ENCODE measurements at places on chromosomes 1 and 21.

- DNase-seq, result no peak
These were observed 610.3 kb upstream of the TMPRSS15 start for GRCh38 chr21:19013916-19014315.

- no peak for DNase-seq
These were observed 3.8 kb downstream of the CELSR2 start for GRCh38 chr1:109252893-109253802.

- DNase-seq, result no peak
These were observed 86.8 kb downstream of the NPHP4 start for GRCh38 chr1:5905436-5905835.

- DNase-seq, result no peak
These were observed 6.7 kb upstream of the WASF2 start for GRCh38 chr1:27496604-27497155.

GRCh38 chr1:16155537-16156410 lies at the start of gene EPHA2:
TSS of gene EPHA2 (minus strand) at chr1:16156069. CDS start at chr1:16155932, 137 bp downstream.
- no peak for DNase-seq

DNA sequence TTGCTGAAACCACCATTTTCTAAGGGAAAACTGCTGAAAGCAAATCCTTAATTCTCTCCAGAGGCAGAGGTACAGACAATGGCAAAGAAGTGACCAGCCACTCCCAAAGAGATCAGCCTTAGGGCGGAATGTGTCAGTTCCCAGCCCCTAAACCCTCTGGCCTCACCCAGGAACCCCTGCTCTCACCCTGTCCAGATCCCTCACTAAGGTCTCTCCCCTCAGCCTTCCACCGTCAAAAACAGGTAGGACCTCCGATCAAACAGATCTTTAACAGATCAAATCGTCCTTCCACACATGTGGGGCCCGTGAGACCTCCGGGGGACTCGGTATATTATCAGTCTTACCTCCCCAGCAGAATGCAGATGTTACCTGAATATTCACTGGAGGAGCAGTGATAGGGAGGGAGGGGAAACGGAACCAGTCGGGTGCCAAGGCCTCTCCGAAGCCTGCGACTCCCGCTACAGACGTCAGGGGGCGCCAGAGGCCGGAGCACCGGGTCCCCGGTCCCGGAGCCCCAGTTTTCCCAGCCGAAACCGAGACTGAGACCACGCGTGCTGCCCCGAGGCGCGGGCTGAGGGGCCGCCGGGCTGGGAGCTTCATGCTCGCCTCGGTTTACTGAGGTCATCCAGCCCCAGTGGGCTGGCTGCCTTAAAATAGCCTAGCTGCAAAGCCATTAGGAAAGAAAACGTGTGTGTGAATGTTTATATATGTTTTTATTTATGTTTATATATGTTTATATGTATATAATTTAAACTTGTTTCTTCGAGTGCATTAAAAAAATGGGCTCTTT lies 23.6 kb downstream of the GPA33 start:
- peak; percentile 78 for DNase-seq

- no peak for DNase-seq
These were observed 38.6 kb upstream of the WLS start for GRCh38 chr1:68270951-68271350.

DNA sequence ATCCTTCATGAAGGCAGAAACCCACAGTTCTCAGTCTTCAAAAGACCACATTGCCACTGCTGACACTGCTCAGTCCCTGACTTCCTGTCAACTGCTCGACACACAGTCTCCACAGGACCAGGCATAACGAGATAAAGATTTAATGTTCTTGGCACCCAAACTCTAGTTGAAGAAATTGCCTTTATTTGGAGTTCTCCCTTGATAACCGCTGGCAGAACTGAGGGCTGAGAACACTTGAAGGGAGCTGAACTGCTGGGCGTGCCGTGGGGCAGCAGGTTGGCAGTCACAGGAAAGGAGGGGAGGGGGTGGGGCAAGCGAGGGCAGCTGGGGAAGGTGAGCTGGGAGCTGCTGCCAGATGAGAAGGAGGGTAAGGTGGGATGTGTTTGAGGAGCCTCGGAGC lies 15.9 kb downstream of the HENMT1 start:
- DNase-seq, result peak; percentile 55

Data from activated CD4-positive, alpha-beta T cell treated with anti-CD3 and anti-CD28 coated beads, Interleukin-2, amount 50 U/mL, for 16 hours (primary cell).